ENCODE measurements at places on chromosomes 11 and 22. TPM values are rescaled to one million over a fixed set of nuclear protein-coding genes. Genes with fewer than 3 reads are reported as not detected.

The DRD4 gene
- not detected for polyA plus RNA-seq

The EEF1G gene
- 2,105 TPM for polyA plus RNA-seq

The CHRDL2 gene
- not detected for polyA plus RNA-seq

The BTG4 gene
- 0.34 TPM for polyA plus RNA-seq

The LRRC10B gene
- 0.11 TPM for polyA plus RNA-seq

The NOX4 gene
- 2.2 TPM for polyA plus RNA-seq

The OR4D5 gene
- polyA plus RNA-seq, result not detected

The HTR3B gene
- polyA plus RNA-seq, result not detected

The TCN2 gene
- polyA plus RNA-seq, result 4.1 TPM

GRCh38 chr11:7186190-7186589 lies 65.5 kb upstream of the SYT9 start:
- DNase-seq, result no peak

GRCh38 chr11:104001561-104002056 lies 34.8 kb upstream of the DDI1 start:
- DNase-seq, result no peak

GRCh38 chr11:45653277-45653676 lies 12.1 kb downstream of the CHST1 start:
- no peak for DNase-seq

DNA sequence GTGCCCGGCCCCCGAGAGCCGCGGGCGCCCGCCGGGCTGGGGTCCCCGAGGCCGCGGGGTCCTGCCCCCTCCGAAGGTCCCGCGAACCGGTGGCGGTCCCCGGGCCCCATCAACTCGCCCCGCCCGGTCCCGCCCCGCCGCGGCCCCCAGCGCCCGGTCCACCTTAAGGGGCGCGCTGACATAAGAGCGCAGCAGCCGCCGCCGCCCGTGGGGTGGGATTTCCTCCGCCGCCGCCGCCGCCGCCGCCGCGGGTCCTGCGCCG lies at the start of gene ZDHHC8:
Gene ZDHHC8, plus strand, starts transcription at position 208 of the 262 bp plus-strand sequence. CDS start 144 bp downstream, outside the sequence.
- no peak for DNase-seq

DNA sequence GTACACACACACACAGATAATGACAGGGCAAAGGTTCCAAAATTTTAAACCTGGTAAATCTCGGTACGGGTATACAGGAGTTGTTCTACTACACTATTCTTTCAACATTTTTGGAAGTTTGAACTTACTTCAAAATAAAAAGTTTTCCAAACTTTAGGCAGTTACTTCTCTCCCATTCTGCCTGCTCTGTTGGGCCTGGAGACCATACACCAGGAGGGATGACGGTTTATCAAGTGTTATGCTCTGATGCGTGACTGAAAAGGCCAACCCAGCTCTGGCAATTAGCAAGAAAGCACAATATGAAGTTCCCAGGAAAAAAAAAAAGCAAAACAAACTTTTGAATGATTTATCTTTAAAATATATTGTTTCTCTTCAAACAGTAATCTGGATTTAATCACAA lies 969 bp downstream of the SERPIND1 start:
- no peak for DNase-seq

- DNase-seq, result no peak
Measured at GRCh38 chr11:62910141-62910882, 10.9 kb downstream of the CHRM1 start.

DNA sequence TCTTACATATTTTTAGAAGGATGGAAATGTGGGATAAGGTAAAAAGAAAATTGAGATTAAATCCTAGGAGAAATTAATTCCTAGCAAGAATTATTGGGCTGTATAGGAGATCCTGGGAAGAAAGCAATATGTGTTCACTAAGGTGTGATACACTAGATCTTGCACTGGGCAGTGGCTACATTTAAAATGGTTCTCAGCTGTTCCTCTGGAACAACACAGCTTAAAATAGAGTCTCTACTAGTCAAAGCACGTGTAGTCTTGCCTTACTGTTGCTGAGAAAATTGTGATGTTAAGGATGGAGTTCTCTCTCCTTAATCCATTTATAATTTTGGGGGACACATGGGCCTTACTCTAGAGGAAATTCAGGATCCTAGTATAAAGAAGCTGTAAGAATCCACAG lies 54.9 kb downstream of the EXT2 start:
- DNase-seq, result no peak

- DNase-seq, result no peak
Measured at GRCh38 chr11:109075976-109076375, 346.0 kb upstream of the C11orf87 start.

DNA sequence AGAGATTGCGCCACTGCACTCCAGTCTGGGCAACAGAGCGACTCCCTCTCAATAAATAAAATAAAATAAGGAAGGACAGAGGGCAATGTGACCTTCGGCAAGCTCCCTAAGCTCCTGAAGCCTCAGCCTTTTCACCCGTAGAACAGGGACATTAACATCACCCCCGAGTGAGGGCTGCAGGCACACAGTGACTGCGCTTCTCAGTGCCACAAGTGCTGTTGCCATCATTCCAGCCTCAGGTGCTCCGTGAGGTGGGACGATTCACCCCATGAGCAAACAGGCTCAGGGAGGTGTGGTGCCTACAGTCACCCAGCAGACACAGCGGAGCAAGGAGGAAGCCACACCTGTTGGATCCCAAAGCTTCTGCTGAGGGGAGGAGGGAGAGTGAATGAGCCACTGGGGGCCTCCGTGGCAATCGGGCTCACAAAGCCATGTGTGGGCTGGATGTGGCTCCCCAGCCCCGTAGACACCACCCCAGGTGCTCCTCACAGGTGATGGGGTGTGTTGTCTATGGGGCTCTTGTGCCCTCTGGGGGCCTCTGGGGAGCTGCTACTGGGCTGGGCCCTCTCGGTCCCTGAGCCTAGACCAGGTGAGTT lies 9.1 kb upstream of the TCF20 start:
- no peak for DNase-seq

DNA sequence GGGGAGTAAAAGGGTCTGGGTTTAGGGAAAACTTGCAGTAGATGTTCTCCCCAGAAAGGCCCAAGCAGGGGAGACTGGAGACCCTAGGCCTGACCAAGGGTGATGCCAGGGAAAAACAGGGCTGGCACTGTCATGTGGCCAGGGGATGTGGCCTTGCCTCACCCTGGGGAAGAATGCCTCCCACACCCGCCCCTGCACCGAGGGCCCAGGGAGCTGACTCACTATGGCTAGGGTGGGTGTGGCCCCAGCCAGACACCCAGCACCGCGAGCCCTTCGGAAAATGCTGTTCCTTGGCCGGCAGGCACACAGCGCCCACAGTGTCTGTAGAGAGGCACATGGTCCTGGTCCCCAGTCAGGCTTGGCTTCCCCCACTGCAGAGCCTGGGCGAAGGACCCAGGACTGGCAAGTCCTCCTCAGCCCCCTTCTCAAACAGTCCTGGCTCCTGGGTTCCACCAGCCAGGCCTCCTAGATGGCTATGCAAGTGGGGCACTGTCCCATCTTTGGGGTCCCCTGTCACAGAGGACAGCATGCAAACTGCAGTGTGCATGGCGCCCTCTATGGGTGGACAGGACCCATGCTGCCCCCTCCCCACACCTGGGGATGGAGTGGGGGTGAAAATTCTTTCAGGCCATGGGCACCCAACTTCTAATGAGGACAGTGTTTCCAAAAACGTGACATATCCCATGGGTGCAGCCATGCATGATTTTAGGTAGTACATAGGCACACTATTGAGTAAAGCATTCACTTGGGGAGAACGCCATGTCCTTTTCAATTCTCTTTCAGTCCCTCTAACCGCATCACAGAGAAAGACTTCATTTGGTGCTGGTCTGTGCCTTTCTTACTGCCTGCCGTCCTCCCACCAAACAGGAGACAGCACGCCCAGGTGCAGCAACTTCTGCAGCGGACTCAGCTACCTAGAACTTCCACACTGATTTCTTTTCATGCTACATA lies 15.2 kb downstream of the TMPRSS5 start:
- DNase-seq, result peak; percentile 80

DNA sequence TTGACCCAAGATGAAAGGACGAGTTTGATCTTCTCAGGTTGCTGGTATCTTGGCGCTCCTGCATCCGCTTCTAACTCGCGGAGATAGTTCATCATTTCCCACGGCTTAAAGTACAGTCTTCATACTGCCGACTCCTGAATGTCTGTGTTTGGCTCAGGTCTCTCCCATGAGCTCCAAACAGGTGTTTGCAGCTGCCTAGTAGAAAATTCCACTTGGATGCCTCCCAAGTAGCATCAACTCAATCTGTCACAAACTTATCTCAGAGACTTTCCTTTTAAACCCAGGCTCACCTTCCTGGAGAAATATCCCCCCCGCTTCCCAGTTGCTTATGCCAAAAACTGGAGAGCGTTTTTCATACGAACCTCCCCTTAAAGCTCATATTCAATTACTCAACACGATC lies 986.5 kb downstream of the TBC1D22A start:
- DNase-seq, result no peak

DNA sequence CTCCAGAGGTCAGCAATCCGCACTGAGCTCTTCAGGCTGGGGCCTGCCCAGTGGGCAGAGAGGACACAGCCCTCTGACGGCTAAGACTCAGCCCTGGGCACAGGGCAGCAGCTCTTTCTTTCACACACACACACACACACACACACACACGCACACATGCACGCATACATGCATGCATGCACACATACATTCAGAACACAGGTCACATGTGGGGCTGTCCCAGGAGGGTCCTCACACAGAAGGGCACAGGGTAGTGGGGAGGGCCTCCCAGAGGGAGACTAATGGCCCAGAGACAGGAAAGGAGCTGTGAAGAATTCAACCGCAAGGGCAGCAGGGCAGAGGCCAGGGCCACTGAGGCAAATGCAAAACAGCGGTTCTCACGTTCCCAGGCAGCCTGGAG lies 20.3 kb upstream of the XKR3 start:
- no peak for DNase-seq

GRCh38 chr11:121596195-121597155 lies 143.7 kb upstream of the SORL1-AS1 start:
- DNase-seq, result no peak

DNA sequence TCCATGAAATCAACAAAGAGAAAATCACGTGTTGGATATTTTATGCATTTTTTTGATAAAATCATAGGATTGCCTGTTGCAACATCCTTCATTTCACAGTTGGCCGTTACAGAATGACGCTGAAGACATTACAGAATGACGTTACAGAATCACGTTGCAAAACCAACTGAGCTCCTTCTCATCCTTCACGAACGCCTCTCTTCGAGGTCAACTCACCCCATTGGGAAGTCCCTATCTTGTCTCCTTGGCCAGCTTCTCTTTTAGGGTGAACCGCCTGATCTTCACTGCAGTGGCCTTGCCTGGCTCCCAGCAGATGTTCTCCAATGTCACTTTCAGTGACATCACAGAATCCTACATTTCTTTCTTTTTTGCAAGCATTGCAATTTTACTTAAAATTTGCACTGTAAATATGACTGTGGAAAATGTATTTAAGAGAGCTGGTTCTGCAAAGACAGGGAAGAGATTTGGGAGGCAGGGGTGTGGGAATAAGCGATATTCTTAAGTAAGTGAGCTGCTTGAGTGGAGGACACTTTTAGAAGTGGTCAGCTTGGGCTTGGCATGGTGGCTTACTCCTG lies 5.1 kb downstream of the KRTAP5-7 start:
- no peak for DNase-seq

DNA sequence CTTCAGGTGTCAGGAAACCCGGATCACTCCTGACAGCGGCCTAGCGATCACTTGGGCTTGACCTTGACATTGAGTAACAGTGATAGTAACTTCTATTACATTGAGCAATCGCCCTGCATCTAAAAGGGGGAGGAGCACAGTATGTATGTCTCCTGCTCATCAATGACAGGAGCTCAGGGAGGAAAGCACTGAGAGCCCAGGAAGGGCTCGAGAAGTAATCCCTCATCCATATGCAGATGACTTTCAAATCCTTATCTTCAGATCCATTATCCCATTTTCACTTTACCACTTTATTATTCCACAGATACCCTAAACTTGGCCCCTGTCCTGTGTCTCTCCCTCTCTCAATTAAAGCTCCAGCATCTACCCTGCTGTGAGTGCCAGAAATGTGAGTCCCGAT lies 47.8 kb downstream of the ABTB2 start:
- no peak for DNase-seq

DNA sequence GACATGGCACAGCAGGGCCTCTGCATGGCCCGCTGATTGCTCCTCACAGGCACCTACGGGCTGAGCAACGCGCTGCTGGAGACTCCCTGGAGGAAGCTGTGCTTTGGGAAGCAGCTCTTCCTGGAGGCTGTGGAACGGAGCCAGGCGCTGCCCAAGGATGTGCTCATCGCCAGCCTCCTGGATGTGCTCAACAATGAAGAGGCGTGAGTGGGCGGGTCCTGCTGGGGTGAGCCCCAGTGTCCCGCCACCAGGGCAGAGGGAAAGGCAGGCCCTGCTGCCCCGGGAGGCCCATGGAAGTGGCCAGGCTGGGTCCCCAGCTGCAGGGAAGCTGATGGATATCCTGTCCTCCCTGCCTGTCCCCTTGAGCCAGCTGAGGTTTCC lies 18.6 kb upstream of the DGCR8 start:
- no peak for DNase-seq

- DNase-seq, result no peak
Measured at GRCh38 chr11:95344932-95345642, 114.1 kb upstream of the SESN3 start.

- DNase-seq, result no peak
Measured at GRCh38 chr11:69807106-69807815, 12.0 kb downstream of the FGF3 start.

DNA sequence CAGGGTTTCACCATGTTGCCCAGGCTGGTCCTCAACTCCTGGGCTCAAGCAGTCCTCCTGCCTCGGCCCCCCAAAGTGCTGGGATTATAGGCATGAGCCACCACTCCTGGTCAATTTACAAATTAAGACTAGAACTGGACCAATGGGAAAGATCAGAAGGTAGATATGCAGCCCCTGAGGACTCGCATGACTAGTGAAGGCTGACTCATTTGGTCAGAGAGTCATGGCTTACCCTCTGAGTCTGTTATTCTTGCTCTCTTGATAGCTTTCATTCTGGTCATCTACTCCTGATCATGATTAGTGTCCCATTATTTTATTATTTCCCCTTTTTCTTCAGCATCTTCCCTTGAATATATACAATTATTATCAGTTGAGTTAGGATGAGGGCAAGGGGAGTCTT lies 2.7 kb upstream of the LDHAL6A start:
- DNase-seq, result no peak

GRCh38 chr11:67289651-67290479 lies 762 bp downstream of the ANKRD13D start:
- peak; percentile 68 for DNase-seq

- DNase-seq, result no peak
Measured at GRCh38 chr11:38384568-38384967, 1786.5 kb upstream of the RAG2 start.

DNA sequence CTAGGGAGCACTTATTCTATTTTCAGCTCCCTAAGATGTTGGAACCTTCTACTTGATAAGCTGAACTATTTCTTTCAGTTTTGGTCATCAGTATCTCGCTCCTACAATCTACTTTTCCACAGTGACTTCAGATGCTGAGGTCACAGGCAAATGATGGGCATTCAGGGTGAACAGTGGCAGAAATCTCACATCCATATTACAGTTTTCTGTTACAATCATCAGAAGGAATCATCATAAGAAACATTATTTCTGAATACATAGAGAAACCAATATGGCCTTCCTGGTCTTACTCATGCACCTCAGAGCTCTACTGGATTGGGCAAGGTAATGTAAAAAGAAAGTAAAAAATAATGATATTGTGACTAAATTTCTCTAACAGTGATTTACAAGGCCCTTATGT lies 39.4 kb upstream of the DDI1 start:
- DNase-seq, result no peak

- DNase-seq, result no peak
Measured at GRCh38 chr22:25160120-25160996, 39.3 kb upstream of the CRYBB3 start.

All from SK-N-SH (cell line).